ENCODE measurements at places on chromosomes 1 and 21.

DNA sequence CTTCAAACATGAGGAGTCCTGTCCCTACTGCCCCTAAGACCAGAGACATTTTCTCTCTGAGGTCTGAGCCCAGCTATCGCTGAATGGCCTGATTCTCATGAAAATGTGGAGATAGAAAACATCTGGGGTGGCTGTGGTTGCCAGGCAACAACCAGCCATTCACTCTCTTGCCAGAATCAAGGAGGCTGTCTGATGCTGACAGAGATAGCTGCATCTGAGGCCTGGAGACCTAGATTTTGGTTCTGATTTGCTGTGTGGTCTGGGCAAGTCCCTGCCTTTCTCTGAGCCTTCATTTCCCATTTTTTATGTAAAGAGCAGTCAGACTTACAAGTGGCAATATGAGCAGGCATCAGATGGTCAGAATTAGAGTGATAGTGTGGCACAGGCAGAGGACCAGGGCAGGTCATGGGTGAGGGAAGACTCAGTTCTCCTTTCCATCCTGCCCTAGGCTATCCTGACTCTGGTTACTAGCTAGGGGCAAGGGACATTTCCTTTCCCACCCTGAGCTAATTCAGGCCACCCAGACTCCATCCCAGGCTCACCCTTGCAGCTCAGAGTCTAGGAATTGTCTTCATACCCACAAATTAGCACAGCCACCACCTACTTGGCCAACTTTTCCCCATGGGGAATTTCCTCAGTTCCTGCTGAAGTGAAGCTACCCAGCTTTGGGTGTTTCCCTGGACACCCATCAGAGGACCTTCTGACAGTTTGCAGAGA, 20.0 kb upstream of the RNF19B start:
- no peak for DNase-seq

DNA sequence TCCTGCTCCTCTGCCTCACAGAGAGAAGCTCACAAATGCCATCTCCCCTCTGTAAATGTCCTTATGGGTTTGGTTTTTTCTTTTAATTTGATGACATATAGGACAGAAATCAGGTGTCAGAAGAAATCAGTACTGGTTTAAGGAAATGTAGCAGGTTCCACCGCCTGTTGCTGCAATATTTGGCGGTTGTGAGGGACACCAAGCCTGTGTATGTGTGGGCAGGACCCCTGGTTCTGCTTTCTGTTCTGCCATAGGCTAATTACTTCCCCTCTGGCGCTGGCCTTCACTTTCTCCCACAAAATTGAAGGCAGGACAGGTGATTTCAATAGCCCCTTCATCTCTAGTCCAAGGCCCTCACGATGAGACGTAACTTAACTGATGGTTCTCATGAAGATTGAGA, 69.2 kb downstream of the PRDM2 start:
- DNase-seq, result no peak

DNA sequence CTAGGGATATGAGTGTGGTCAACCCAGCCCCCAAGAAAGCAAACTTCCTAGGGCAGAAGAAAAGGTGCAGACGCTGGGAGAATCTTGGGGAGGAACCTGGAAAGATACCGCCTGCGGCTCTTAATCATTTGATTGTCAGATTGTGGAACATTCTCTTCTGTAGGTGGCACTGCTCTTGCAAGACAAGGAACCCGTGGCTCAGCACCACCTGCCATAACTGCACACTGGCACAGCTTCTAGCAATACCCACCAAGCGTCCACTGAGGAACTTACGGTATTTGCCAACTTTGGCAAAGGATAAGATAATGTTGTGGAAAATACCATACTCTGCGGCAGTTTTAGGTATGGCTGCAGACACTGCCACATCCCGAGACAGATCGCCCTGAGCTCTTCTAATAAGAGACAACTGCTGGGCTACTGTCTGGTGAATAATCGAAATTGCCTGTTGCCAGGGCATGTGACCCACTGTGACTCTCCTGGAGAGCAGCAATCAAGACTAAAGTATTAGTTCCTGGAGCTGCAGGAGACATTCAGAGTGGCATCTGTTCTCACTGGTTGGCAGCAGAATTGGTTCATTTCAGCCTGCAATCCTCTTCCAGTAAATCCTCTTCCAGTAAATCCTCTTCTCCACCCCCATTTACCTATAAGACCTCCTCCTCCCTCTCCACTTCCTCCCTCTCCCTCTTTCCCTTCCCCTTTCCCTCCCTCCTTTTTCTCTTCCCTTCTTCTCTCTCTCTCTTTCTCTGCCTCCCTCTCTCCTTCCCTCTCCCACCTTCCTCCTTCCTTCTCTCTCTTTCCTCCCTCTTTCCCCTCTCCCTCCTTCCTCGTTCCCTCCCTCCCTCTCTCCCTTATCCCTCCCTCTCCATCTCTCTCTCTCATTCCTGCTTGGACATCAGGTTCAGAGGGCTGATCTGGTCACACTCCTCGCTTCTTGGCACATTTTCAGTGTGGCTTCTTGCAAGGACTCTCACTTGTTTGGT, 49.7 kb upstream of the B3GALT5 start:
- no peak for DNase-seq

- no peak for DNase-seq
Observed at GRCh38 chr1:147099192-147099591, 73.1 kb downstream of the PRKAB2 start.

DNA sequence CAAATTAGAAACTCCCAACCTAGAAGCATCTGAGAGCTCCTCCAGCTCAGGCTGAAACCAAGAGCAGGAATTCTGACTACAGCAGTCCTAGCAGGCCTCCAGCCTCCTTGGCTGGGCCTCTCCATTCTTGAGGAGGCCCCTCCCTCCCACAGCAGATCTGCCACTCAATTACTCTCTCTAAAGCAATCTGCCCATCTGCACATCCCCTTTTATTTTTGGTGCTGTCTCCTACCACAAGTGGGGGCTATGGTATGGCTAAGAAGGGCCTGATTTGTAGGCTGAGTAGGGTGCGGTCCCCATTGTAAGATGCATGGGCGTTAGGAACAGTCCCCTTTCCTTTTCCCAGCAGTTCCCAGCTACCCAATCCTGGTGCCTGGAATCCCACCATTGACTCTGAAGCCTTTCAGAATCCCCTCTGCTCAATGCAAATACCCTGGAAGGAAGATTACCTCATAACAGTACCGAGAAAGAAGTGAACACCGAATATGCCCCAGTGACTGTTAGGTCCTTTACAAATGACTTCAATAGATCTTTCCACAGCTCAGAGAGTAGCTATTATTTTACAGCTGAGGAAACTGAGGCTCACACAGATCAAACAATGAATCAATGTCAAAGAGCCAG, 11.6 kb upstream of the TTC39A start:
- DNase-seq, result no peak

- no peak for DNase-seq
Observed at GRCh38 chr1:218874801-218875400, 298.8 kb upstream of the LYPLAL1 start.

DNA sequence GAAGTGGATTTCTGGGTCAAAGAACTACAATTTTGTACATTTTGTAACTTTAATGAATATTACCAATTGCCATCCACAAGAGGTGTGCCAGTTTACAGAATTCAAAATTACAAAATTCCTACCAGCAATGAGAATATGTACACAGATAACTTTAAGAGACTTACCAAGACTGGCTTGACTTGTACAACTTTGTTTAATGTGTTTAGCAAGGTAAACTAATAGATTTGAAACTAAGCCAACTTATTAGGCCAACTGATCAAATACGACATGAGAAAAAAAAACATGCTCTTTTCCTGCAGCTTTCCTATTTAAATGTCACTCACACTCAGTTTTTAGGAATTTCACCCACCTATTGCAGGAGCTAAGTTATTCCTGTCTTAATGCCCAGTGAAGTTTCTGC, 11.4 kb downstream of the EXOC8 start:
- no peak for DNase-seq

DNA sequence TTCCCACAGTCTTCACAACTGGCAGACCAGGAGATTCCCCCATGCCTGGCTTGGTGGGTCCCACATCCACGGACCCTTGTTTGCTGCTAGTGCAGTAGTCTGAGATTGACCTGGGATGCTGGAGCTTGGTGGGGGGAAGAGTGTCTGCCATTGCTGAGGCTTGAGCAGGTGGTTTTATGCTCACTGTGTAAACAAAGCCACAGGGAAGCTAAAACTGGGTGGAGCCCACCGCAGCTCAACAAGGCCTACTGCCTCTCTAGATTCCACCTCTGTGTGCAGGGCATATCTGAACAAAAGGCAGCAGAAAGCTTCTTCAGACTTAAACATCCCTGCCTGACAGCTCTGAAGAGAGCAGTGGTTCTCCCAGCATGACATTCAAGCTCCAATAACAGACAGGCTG, 177.3 kb upstream of the ETV3 start:
- DNase-seq, result no peak

DNA sequence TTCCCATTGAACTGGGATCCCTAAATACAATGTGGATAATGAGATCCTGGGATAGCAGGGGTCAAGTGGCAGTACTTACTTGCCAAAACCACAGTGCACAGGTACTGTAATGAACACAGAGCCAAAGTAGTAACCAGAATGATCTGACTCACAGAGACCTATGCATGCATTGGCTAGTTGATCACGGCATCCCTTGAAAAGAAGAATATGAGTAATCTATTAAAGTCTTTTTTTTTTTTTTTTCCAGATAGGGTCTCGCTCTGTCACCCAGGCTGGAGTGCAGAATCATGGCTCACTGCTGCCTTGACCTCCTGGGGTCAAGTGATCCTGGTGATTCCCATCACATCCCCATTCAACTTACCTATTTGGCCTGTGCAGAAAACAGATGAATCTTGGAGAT, 29.4 kb upstream of the EIF4G3 start:
- no peak for DNase-seq

All from stimulated activated CD8-positive, alpha-beta memory T cell treated with anti-CD3 and anti-CD28 coated beads, Interleukin-15, amount 100 ng/mL, for 4 hours (primary cell).